MCF 10A (cell line): ENCODE measurements at places on chromosomes 12 and 14. TPM values are rescaled to one million over a fixed set of nuclear protein-coding genes. Genes with fewer than 3 reads are reported as not detected.

DNA sequence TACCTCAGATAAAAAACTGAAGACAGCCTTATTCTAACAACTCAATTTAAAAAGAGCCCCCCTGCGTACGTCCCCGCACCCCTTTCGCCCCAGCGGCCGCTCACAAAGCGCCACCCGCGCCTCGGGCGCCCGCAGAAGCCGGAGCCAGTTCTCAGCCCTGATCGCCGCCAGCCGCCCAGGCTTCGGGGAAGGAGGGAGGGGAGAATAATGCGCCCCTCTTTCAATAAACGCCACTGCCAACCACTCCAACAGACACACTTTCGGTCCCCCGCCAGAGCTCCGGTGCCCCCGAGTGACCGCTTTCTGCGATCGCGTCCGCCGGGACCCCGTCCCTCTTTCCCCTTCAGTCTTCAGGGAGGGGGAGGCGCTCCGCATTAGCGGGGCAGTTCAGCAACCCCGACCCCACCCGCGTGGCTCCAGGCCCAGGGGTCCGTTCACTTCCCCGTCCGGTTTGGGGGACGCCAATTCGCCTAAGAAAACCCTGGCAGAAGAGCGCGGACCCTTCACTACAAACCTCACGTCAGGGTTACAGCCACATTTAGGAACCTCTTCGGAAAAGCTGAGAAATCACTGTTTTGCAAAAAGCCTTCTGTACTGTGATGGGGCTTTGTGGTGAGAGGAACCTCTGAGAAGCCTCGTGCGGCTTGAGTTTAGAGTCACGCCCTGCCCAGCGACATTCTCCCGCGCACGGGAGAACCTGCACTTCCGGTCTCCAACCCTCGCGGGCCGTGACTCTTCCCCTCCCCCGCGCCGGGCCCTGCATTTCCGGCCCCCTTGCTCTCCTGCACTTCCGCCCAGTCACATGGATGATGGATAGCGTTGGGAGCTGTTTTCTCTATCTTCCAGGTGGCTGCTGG lies 18.7 kb downstream of the FOXG1 start:
- H3K4me1 ChIP-seq, result no peaks in the 10 kb centered on the region
- DNase-seq, result no peak
- H3K27ac ChIP-seq, result no peak overlapping the region
- H3K36me3 ChIP-seq, result no peaks in the 10 kb centered on the region
- H3K4me3 ChIP-seq, result no peak overlapping the region
- H3K27me3 ChIP-seq, result peaks cover 100% of the 10 kb centered on the region

GUCY2C gene
- total RNA-seq, result not detected in 2 replicates

- H3K27me3 ChIP-seq, result no peaks in the 10 kb centered on the region
- peaks cover 22% of the 10 kb centered on the region for H3K4me1 ChIP-seq
- H3K27ac ChIP-seq, result peak overlapping the region; percentile 54
- H3K36me3 ChIP-seq, result peaks cover 6% of the 10 kb centered on the region
- DNase-seq, result no peak
- H3K4me3 ChIP-seq, result no peak overlapping the region
Observed at GRCh38 chr12:130081117-130081805, 81.0 kb upstream of the FZD10 start.

DNA sequence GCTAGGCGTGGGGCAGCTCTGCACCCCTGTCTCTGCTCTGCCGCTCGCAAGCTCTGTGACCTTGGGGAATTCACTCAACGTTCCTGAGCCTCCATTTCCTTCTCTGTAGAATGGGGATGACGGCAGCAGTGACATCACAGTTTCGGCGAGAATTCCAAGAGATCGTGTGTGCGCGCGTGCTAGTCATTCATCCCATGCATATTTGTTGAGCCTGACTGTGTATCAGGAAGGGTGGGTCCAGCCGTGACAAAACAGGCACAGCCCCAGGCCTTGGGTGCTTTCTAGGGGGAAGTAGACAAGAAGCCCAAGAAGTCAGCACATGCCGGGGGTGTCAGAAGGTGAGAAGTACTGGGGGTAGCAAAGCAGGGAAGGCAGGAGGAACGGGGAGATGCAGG lies 145.6 kb upstream of the NCOR2 start:
- no peak overlapping the region for H3K27ac ChIP-seq
- no peaks in the 10 kb centered on the region for H3K36me3 ChIP-seq
- peaks cover 13% of the 10 kb centered on the region for H3K4me1 ChIP-seq
- no peak overlapping the region for H3K4me3 ChIP-seq
- no peak for DNase-seq

- no peaks in the 10 kb centered on the region for H3K4me1 ChIP-seq
- no peak overlapping the region for H3K4me3 ChIP-seq
- peak; percentile 38 for DNase-seq
- H3K27ac ChIP-seq, result no peak overlapping the region
- H3K27me3 ChIP-seq, result peaks cover 95% of the 10 kb centered on the region
Observed at GRCh38 chr14:29215853-29216252, 449.3 kb downstream of the FOXG1 start.

CACNA1C gene
- not detected in 2 replicates for total RNA-seq

- H3K4me3 ChIP-seq, result no peak overlapping the region
- peak; percentile 80 for DNase-seq
- no peak overlapping the region for H3K27ac ChIP-seq
- no peaks in the 10 kb centered on the region for H3K27me3 ChIP-seq
Observed at GRCh38 chr12:1429980-1430379, 164.4 kb downstream of the FBXL14 start.

DNA sequence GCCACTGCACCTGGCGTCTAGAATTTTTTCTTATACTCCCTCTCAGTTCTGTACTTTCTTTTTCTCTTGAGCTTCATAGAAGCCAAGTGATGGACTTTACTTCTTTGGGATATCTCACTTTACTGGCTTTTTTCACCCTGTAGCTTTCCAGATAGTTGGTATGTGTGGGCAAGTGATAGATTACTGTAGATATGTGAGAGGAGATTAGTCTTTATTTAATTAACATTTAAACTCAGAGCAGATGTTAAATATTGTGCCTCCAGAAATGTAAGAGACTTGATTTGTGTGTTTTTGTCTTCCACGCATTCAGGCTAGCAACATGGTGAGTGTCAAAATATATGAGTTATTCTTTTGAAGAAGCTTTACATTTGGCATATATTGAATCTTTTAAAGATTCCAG lies 39.5 kb upstream of the SLC17A8 start:
- H3K4me1 ChIP-seq, result no peaks in the 10 kb centered on the region
- no peak for DNase-seq
- no peak overlapping the region for H3K4me3 ChIP-seq
- no peaks in the 10 kb centered on the region for H3K27me3 ChIP-seq
- peaks cover 46% of the 10 kb centered on the region for H3K36me3 ChIP-seq

FAM90A1 gene
- not detected in 2 replicates for total RNA-seq

JPH4 gene
- not detected in 2 replicates for total RNA-seq

MANSC4 gene
- total RNA-seq, result not detected in 2 replicates

MAP1LC3B2 gene
- total RNA-seq, result 3.4 and 5.1 TPM in 2 replicates

DNA sequence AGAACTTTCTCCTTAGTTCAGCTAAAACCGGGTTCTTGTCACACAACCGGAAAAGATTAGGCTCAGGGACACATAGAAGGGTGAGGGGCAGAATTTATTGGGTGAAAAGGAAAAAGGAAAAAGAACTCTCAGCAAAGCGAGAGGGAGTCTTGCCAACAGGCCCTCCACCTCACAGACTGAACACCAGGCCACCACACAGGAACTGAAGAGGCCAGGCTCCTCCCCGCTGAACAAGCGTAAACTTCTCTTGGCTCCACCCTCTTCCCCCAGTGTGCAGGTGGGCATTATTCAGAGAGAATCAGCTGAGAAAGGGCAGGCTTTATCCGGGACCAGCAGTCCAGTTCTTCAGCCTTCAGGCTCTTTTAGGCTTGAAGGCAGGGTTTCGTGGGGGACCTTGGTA lies 125.6 kb upstream of the FGD4 start:
- H3K27me3 ChIP-seq, result no peaks in the 10 kb centered on the region
- DNase-seq, result no peak
- H3K4me1 ChIP-seq, result peaks cover 13% of the 10 kb centered on the region
- no peak overlapping the region for H3K4me3 ChIP-seq

MMP19 gene
- 3.3 and 3.7 TPM in 2 replicates for total RNA-seq

GRCh38 chr12:78938341-78939084 lies 73.9 kb downstream of the SYT1 start:
- H3K27me3 ChIP-seq, result no peaks in the 10 kb centered on the region
- H3K36me3 ChIP-seq, result no peaks in the 10 kb centered on the region
- H3K4me1 ChIP-seq, result no peaks in the 10 kb centered on the region
- H3K27ac ChIP-seq, result no peak overlapping the region
- no peak for DNase-seq
- no peak overlapping the region for H3K4me3 ChIP-seq

DNA sequence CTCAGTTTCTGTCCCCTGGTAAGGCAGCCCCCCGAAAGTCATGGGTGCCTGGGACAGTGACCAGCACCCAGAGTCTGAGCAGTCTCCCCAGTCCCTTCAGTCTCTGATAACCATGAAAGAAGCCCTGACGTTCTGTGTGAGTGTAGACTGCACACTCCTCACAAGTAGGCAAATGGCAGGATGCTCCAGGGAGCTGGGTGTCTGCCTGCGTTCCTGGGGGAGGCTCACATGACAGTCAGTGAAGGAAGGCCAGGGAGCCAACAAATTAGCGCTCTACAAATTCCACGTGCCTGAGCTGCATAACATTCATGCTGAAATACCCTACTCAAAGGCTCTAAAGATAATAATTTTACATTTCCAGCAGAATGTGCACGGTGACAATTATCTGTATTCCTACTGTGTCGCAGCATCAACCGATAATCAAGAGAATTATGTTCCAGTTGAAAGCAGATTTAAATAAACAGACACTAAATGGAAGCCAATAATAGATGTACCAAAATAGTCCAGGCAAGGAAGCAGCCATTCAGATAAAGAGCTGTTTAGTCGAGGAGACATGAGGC lies 56.3 kb downstream of the ASCL1 start:
- no peak overlapping the region for H3K27ac ChIP-seq
- no peaks in the 10 kb centered on the region for H3K36me3 ChIP-seq
- no peaks in the 10 kb centered on the region for H3K27me3 ChIP-seq

RNASE7 gene
- total RNA-seq, result 10.9 and 11.8 TPM in 2 replicates

MLEC gene
- total RNA-seq, result 107 and 144 TPM in 2 replicates

- peaks cover 58% of the 10 kb centered on the region for H3K27me3 ChIP-seq
- no peak overlapping the region for H3K27ac ChIP-seq
- no peak overlapping the region for H3K4me3 ChIP-seq
- no peaks in the 10 kb centered on the region for H3K4me1 ChIP-seq
- no peaks in the 10 kb centered on the region for H3K36me3 ChIP-seq
Observed at GRCh38 chr14:92340071-92340470, 17.1 kb downstream of the SLC24A4 start.

- peaks cover 9% of the 10 kb centered on the region for H3K4me1 ChIP-seq
- H3K36me3 ChIP-seq, result no peaks in the 10 kb centered on the region
- no peak overlapping the region for H3K4me3 ChIP-seq
- no peak overlapping the region for H3K27ac ChIP-seq
Observed at GRCh38 chr12:84077679-84078078, 834.9 kb downstream of the SLC6A15 start.

DNA sequence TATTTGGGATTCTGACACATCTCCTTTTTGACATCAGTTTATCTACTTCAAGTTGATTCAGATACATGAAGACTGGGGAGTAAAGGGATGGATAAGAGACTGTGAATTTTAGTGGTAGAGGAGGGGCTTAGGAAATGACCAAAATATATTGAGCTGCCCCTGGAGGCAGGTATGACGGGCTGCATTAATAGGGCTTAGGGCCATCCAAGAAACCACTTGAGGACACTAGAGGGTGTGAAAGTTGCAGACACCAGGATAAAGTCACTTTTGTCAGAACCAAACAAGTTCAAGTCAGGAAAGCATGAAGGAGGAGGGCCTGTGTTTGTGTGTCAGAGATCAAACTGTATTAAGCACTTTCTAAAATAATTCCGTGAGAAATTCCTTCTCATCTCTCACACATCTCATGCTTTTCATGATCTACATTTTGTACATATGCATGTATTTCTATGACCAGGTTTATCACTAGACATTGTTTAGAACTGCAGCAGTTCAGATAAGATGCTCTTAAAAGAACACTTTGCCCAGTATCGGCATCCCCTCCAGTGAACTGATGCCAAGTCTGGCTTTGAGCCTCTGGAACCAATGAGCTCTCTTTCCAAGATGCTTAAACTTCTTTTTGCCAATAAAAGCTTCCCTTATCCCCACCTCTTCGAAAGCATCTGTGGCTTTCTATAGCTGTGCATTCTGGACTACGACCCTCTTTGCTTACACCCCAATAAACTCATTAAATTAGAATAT lies 136.9 kb downstream of the SLC38A1 start:
- no peak overlapping the region for H3K27ac ChIP-seq
- H3K4me3 ChIP-seq, result no peak overlapping the region
- no peaks in the 10 kb centered on the region for H3K27me3 ChIP-seq

GRCh38 chr14:103593577-103593976 lies 30.8 kb downstream of the COA8 start:
- no peak overlapping the region for H3K4me3 ChIP-seq
- H3K4me1 ChIP-seq, result peaks cover 5% of the 10 kb centered on the region
- H3K36me3 ChIP-seq, result peaks cover 20% of the 10 kb centered on the region
- no peak for DNase-seq
- H3K27me3 ChIP-seq, result no peaks in the 10 kb centered on the region
- H3K27ac ChIP-seq, result no peak overlapping the region

GRCh38 chr14:96852823-96853422 lies 55.7 kb downstream of the VRK1 start:
- no peak overlapping the region for H3K27ac ChIP-seq
- H3K4me1 ChIP-seq, result no peaks in the 10 kb centered on the region
- H3K4me3 ChIP-seq, result no peak overlapping the region
- no peaks in the 10 kb centered on the region for H3K27me3 ChIP-seq
- peak; percentile 64 for DNase-seq

DNA sequence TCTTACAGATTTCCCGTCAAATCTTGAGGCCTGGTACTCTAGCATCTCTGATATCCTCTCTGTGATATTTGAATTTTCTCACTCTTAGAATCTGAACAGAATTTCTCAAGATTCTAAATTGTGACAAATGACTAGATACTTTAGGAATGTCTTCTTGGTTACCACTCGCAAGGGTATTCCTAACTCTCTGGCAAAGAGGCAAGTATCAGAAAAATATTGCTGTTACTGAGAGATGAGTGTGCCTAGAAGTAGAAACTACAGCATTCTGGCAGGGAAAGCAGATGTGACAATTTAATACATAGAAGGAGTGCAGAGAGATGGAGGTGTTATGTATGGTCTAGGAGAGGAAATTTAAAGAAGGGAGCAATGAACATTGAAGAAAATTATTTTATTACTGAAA lies 467.8 kb downstream of the LRIG3 start:
- no peak overlapping the region for H3K4me3 ChIP-seq
- no peak overlapping the region for H3K27ac ChIP-seq
- H3K27me3 ChIP-seq, result no peaks in the 10 kb centered on the region
- H3K4me1 ChIP-seq, result peaks cover 6% of the 10 kb centered on the region
- H3K36me3 ChIP-seq, result no peaks in the 10 kb centered on the region
